Foreskin keratinocyte (primary cell): ENCODE measurements at places on chromosomes 1 and 21. TPM values are rescaled to one million over a fixed set of nuclear protein-coding genes. Genes with fewer than 3 reads are reported as not detected.

Gene TMPRSS2
- not detected in 2 replicates for polyA plus RNA-seq

Gene GPX7
- 2.9 and 4.1 TPM in 2 replicates for polyA plus RNA-seq

Gene HJV
- polyA plus RNA-seq: not detected in 2 replicates

Gene FASLG
- not detected in 2 replicates for polyA plus RNA-seq

Gene ZNF362
- 7.1 and 7.3 TPM in 2 replicates for polyA plus RNA-seq

Gene ELAPOR1
- 0.31 and 0.32 TPM in 2 replicates for polyA plus RNA-seq

Gene KCNK1
- 9.3 and 11.4 TPM in 2 replicates for polyA plus RNA-seq

Gene PTGS2
- 5.6 and 7.2 TPM in 2 replicates for polyA plus RNA-seq

Gene ILF2
- polyA plus RNA-seq: 224 and 260 TPM in 2 replicates
